ENCODE measurements at places on chromosomes 7 and 10.

DNA sequence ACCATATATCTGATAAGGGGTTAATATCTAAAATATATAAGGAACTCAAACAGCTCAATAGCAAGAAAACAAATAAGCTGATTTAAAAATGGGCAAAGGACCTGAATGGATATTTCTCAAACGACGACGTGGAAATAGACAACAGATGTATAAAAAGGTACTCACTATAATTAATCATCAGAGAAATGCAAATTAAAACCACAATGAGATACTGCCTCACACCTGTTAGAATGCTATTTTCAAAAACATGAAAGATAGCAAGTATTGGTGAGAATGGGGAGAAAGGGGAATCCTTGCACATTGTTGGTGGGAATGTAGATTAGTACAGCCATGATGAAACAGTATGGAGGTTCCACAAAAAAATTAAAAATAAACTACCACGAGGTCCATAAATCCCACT lies 163.2 kb downstream of the DKK1 start:
- no peak for DNase-seq

DNA sequence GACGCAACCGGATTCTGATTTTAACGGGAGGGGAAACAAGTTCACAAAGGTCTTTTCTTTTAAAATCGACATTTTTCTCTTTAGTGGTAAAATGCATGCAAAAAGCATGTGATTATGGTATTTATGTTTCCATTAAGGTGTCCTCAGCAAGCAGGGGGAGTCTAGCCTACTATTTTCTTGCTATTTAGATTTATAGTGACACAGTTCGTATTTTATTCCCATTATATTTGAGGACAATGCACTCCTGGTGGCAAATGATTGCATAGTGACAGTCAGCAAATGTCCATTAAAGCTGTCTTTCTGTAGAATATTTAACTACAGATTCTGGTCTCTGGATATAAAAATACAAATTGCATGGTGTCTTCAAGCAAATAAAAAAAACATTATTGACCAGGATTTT lies 554.2 kb downstream of the PARD3 start:
- DNase-seq = no peak

DNA sequence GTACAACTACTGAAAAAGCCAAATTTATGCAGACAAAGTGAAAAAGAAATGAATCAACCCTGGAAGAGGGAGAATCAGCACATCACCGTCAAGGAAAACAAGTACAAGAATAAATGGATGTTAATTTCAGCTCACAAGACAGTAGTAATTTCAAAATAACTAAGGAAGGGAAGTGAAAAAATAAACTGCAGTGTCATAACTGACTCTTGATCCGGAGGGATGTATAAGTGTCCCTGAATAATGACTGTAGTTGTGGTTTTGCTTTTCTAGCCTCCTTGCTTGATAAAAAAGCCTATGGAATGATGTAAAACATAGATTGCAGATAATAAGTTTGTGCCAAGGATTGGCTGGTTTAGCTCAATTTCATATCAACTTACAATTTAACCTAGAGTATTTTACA lies 721.1 kb upstream of the C7orf33 start:
- DNase-seq = no peak

DNA sequence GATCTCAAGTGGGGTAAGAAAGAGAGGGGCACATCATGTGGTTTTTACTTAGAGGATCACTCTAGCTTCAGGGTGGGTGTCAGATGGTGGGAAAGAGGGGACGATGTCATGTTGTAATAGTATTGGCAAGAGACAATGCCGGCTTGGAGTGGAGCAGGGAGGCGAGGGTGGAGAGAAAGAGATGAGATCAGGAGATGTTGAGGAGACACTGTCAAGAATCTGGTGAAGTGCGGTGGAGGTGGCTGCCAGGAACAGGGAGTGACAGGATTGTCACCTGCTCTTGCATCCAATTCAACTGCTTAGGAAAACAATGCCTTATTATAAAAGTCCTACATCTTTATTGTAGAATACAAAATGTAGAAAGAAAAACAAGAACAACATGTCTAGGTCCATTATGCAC lies 63.0 kb upstream of the MKI67 start:
- no peak for DNase-seq

DNA sequence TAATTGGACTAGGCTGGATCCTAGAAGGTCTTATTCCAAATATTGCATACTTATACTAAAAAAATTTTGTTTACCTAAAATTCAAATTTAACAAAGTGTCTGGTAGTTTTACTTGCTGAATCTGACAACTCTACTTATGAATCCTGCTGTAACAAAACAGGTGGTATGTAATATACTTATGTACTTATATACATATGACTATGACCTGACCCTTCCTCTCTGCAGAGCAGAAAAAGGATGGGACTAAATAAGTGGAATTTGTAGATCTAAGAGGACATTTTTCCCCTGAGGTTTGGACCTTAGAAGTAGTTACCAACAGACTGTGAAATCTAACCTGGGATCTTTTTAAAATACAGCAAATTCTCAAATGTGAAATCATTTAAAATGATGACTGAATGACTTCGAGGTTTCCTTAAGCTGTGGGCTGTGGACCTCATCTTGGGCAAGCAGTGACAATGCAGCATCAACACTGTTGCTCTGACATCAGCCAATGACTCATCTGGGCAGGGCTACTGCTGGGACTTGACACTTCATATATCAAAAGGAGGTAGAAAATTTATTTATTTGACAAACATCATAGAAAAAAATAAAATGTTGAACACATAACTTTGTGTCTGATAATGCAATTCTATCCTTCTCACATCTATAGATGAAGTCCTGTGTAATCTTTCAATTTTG lies 73.6 kb downstream of the RELN start:
- no peak for DNase-seq
